Sigmoid colon (tissue), 7 donors: ENCODE measurements at places on chromosomes 11 and 22.

GRCh38 chr11:60169264-60169915, 13.5 kb downstream of the MS4A6A start:
- no peaks in the 10 kb centered on the region for H3K36me3 ChIP-seq

- no peaks in the 10 kb centered on the region for H3K4me1 ChIP-seq
- no peak overlapping the region for H3K27ac ChIP-seq
- DNase-seq = no peak
- H3K4me3 ChIP-seq = no peak overlapping the region
These were observed 15.7 kb downstream of the SLC5A1 start for GRCh38 chr22:32058656-32059260.

- H3K36me3 ChIP-seq = no peaks in the 10 kb centered on the region
- H3K4me1 ChIP-seq = no peaks in the 10 kb centered on the region
- no peak for DNase-seq
- no peak overlapping the region for H3K4me3 ChIP-seq
- H3K27me3 ChIP-seq = peaks cover 16% of the 10 kb centered on the region
These were observed 582.9 kb downstream of the BRD1 start for GRCh38 chr22:49244466-49245420.

- no peak overlapping the region for H3K27ac ChIP-seq
- DNase-seq = no peak
- no peaks in the 10 kb centered on the region for H3K27me3 ChIP-seq
- no peak overlapping the region for H3K4me3 ChIP-seq
- H3K4me1 ChIP-seq = peaks cover 11% of the 10 kb centered on the region
These were observed 19.4 kb downstream of the KREMEN1 start for GRCh38 chr22:29092243-29092642.

- no peaks in the 10 kb centered on the region for H3K4me1 ChIP-seq
- no peaks in the 10 kb centered on the region for H3K27me3 ChIP-seq
- no peak overlapping the region for H3K4me3 ChIP-seq
- H3K27ac ChIP-seq = no peak overlapping the region
These were observed 32.1 kb upstream of the TPBGL start for GRCh38 chr11:75208446-75208845.

GRCh38 chr22:23192558-23192957, 12.2 kb downstream of the BCR start:
- no peak overlapping the region for H3K27ac ChIP-seq
- H3K36me3 ChIP-seq = no peaks in the 10 kb centered on the region
- no peak overlapping the region for H3K4me3 ChIP-seq
- no peaks in the 10 kb centered on the region for H3K27me3 ChIP-seq
- H3K4me1 ChIP-seq = no peaks in the 10 kb centered on the region

GRCh38 chr11:128928400-128928799, 14.3 kb downstream of the TP53AIP1 start:
- H3K4me3 ChIP-seq = no peak overlapping the region
- no peaks in the 10 kb centered on the region for H3K27me3 ChIP-seq
- H3K4me1 ChIP-seq = no peaks in the 10 kb centered on the region
- no peak for DNase-seq
- H3K27ac ChIP-seq = no peak overlapping the region
- no peaks in the 10 kb centered on the region for H3K36me3 ChIP-seq

DNA sequence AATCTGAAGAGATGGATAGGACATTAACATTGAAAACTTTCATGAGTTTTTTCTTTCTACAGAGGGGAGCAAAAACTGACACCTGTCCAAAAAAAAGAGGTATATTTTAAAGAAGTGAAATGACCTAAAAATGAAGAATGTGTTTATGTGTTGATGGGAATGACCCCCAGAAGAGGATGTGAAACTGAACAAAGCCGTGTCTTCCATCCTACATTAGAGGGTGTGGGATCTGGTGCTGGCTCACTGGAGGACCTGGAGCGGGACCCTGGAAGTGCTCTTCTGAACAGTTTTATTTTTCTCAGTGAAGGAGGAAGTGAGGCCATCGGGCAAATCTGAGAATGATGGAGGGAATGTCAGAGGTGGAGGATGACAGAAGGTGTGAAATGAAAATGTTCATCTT, 470.1 kb downstream of the NTM start:
- no peaks in the 10 kb centered on the region for H3K27me3 ChIP-seq
- DNase-seq = no peak
- no peaks in the 10 kb centered on the region for H3K4me1 ChIP-seq
- no peak overlapping the region for H3K4me3 ChIP-seq
- H3K27ac ChIP-seq = no peak overlapping the region

DNA sequence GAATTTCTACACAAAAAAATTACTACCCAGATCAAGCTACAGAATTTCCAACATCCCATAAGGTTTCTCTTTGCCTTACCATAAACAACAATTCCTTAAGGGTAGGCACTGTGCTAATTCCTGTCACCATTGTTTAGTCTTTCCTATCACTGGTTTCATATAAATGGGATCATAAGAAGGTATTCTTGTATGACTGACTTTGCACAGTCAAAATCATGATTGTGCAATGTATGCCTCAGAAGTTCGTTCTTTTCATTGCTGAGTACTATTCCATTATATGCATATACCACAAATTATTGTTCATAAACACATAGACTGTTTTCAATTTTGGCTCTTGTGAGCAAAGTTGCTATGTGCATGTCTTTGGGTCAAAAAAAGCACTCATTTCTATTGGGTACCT, 611.6 kb upstream of the CADM1 start:
- H3K36me3 ChIP-seq = no peaks in the 10 kb centered on the region
- no peak for DNase-seq
- H3K27ac ChIP-seq = no peak overlapping the region
- H3K4me3 ChIP-seq = no peak overlapping the region
- H3K4me1 ChIP-seq = no peaks in the 10 kb centered on the region

- no peak for DNase-seq
- peak overlapping the region; percentile 90 for H3K27ac ChIP-seq
- peaks cover 56% of the 10 kb centered on the region for H3K36me3 ChIP-seq
These were observed 27.5 kb downstream of the IGHMBP2 start for GRCh38 chr11:68930991-68931855.
